CD8-positive, alpha-beta T cell (primary cell): ENCODE measurements at places on chromosomes 7 and 10.

DNA sequence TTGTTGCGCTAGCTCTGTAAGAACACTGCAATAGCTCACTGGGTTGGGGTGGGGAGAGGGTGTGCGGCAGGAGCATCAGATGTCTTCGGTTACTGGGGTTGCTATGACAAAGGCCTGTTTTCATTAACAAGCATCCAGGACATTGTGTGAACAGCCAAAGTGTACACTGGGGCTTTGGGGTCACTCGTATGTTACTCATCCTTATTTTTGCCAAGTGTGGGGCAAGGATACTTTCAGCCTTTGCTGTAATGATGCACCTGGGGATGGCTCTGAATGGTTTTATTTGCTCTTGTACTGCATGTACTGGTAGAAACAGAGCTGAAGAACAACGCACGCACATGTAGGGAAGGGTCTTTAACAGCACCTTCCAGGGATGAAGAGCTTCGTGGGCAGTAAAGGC is 73.0 kb upstream of the AFAP1L2 start:
- no peak for DNase-seq

GRCh38 chr10:112382515-112383235 is 8.8 kb downstream of the ACSL5 start:
- no peak for DNase-seq

- DNase-seq = no peak
These were observed 254.6 kb downstream of the CAMK1D start for GRCh38 chr10:12603766-12604470.

GRCh38 chr7:34330308-34330707 is 327.7 kb upstream of the NPSR1 start:
- DNase-seq = no peak

DNA sequence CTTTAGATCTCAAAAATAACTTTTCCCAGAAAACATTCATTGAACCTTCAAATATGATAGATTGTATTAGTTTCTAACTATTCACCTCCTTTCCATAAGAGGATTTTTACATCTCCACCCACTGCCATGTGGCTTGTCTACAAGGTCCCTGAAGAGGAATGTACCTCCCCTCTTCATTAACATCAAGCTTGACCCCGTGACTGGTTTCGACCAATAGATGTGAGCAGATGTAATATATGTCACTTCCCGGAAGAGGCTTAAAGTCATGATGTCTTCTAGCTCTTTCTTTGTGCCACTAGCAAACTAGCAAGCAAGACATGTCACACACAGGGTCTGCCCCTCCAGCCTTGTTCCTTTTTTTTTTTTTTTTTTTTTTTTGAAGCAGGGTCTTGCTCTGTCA is 6.9 kb downstream of the BAZ1B start:
- DNase-seq = no peak

DNA sequence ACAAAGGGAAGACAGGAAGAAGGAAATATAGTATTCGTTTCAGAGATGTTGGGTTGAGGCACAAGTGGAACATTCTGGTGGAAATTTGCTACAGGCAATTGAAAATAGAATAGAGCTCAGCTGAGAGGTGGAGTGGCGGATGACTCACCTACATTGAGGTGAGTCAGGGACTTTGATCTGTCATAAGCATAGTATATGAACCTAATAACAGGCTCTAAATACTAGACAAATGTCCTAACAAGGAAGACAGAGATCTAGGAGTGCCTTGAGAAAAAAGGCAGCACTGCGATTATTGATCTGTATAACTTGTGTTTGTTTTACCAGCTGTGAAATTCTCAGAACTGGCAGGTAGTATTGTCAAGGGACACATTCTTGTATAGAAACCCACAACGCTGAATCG is 907 bp upstream of the IFRD1 start:
- DNase-seq = peak; percentile 56

GRCh38 chr10:89163265-89163995 is 43.7 kb downstream of the CH25H start:
- peak; percentile 51 for DNase-seq

- no peak for DNase-seq
These were observed 575.2 kb downstream of the KCNMA1 start for GRCh38 chr10:77062381-77062780.

DNA sequence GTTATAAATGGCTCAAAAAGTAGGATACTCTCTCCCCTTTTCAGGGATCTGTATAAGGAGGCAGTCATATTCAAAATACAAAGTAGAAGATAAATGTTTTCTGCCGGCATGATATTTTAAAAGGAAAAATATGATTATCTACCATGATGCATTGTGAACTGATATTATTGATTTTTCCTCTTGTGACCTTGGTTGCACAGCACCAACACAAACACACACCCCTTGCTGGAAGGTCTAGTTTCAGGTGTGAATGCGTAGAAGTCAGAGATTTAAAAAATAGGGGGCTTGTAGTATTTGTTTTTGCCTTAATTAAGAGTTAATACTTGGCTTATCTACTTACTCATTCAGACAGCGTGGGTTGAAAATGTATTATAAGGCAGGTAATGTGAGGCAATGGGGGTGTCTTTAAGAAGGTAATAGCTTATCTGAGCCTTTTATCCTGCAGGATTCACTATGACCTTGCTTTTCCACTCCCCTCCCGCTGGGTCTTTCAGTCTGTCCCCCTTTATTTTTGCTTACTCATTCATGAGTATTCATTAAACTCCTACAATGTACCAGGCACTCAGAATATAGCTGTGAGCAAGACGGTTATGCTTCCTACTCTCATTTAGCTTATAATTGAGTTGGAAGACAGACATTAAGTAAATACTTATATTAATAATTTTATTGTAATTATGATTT is 390.6 kb downstream of the SDK1 start:
- DNase-seq = no peak

DNA sequence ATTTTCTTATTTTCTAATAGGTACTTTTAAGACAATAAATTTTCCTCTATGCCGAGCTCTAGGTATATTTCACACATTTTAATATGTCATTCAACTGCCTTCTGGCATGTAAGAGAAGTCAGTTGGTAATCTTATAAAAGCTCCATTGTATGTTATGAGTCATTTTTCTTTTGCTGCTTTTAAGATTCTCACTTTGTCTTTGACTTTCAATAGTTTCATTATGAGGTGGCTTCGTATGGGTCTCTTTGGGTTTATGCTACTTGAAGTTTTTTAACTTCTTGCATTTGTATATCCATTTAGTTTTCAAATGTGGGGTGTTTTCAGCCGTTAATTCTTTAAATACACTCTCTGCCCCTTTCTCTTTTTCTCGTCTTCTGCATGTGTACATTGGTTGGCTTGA is 80.5 kb downstream of the ABCA13 start:
- DNase-seq = no peak

DNA sequence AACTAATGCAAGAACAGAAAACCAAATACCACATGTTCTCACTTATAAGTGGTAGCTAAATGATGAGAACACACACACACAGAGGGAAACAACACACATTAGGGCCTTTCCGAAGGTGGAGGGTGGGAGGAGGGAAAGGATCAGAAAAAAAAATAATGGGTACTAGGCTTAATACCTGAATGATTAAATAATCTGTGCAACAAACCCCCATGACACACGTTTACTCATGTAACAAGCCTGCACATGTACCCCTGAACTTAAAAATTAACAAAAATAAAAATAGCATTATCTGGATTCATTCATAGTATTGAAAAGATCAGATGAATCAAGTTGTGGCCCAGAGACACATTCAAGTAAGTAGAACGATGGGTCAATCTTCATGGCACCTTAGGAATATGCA is 159.5 kb upstream of the POT1 start:
- DNase-seq = no peak

- DNase-seq = no peak
These were observed 2.6 kb downstream of the MEST start for GRCh38 chr7:130494431-130494858.

DNA sequence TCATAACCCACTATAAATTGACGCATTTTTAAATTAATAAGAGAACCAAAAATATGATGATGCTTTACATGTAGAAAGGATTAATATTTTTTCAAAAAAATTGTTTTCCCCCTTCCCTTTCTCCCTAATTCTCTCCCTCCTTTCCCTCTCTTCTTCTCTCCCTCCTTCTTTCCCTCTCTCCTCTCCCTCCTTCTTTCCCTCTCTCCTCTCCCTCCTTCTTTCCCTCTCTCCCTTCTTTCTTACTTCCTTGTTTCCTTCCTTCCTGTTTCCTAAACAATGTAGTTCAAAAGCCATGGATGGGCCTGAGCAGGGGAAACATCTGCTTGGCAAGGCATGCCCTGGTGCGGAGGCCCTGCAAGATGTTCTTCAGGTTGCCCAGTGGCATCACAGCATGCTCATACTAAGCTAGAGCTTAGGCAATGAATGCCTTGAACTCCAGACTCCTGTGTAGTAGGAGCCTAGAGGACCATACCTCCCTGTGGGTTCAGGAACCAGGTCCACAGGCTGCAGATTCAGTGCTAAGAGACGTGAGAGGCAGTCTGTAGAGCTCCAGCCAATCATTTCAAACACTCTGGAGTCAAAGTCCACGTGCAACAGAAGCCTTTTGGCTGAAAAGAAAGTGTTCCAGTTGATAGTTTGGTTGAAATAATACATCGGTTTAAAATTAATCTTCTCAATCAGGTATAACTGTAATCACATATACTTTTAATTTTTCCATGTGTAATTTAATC is 20.1 kb upstream of the MRPS17 start:
- no peak for DNase-seq

GRCh38 chr10:103775776-103776175 is 79.6 kb downstream of the SH3PXD2A start:
- no peak for DNase-seq

- no peak for DNase-seq
These were observed 33.1 kb upstream of the EPC1 start for GRCh38 chr10:32379950-32380551.

- peak; percentile 67 for DNase-seq
These were observed 941 bp upstream of the LUC7L2 start for GRCh38 chr7:139358541-139359365.

GRCh38 chr7:159144758-159145489 is at the start of gene VIPR2:
Gene VIPR2, minus strand, starts transcription at chr7:159144867. Its CDS starts 96 bp downstream, at chr7:159144771.
- no peak for DNase-seq

DNA sequence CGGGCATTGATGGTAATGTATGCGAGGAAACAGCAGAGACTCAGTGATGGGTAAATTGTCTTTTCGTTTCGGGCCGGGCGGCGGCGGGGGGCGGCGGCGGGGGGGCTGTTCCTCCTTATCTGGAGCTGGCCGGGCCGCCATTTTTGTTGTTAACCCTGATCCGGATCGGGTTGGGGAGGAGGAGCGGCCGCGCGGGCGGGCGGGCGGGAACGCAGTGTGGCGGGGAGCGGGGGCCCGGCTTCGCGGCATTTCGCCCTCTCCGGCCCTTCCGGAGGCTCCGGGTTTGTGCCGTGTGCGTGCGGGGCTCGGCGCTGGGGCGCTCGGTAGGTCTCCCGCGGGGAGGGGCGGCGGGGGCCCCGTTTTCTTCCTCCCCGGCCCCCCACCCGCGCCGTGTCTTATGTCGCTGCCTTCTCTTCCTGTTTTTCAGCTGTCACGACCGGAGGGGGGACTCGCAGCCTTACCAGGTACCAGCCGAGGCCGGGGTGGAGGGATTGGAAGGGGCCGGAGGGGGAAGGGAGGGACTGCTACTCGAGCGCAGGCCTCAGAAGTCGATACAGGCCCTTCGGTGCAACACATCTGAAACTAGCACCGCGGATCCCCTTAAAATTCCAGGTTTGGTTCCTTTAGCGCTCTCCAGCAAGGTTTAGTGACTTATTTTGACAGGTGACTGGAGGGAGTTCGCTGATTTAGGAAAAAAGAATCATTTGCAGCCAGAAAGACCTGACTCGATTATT is 820 bp downstream of the WAC start:
- peak; percentile 63 for DNase-seq

DNA sequence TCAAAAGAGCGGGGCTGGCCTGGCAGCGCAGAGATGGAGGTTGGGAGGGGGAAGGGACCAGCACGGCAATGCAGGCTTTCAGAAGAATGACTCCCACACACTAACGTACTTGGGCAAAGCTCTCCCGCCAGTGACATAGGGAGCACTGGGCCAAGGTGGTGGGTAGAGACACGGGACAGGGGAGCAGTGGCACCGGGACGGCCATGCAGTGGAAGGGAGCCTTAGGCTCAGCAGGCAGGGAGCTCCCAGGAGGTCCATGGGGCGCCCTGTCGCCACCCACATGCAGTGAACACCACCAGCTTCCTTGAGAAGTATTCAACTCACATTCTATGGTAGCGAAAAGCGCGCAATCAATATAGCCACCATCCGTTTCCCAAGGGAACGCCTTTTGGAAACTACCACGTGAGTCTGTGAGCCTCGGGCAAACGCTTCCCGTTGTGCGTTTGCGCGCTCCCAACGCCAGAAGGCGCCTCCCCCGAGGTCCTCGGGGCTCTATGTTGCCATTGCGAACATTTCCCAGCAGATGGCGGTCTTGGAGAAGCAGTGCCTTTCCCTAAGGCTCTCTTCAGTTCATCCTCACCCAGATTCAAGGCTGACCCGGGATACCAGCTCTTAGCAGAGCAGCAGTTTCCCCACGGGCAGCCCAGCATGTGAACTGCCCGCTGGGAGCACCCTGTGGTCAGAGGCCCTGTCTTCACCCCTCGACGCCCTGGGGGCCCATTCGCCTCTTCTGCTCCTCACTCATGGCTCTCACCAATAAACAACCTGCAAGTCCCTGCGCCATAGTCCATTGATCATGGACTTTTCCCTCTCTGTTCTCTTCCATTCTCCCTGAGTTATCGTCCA is 16.4 kb upstream of the OPALIN start:
- DNase-seq = peak; percentile 65

DNA sequence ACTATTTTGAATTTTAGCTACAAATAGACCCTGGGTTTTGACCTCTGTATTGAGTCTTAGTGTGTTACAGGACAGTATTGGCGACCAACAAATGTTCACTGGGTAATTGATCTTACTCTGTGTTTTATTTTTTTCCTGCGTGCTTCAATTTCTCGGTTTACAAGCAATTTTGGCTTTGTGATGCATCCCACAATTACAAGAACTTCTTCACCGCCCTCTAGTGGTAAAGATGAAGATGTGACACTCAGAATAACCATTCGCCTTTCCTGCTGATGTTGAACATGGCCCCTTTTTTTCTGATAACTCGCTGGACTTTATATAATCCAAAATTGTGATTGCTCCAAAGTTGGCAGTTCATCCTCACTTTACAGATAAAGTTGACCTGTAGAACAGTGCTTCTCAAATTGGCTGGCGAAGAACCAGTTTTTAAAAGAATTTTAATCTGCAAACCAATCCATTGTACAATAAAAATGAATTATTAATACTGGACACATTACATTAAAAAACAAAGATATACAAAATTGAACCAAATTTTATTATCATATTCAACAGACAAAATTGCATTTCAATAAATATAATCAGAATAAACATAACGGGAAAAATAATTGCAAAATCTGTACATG is 20.2 kb upstream of the SMC3 start:
- DNase-seq = peak; percentile 66

DNA sequence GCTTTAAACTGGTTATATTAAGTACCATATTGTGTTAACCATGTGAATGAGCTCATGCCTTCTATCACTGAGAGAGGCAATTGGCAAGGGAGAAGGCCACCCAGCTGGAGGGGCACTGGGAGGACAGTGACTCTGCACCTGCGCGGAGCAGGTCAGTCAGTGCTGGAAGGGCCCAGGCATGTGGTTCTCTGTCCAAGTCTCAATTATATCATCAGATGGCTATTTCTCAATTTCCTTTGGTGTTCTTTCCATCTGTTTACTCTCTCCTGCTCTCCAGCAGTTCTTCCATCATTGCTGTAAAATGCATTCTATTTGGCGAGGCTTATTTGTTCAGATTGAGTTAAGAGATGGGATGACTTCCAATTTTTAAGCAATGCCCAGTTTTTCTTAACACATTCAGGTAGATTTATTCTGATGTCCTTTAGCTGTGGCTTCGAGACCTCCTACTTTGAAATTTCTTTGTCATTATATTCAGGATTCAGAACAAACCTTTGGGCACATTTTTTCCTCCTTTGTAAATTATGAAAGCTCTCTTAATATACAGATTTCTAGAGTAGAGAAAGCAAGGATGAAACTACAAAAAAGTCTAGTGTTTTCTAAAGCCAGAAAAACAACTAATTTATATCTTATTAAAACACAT is 159.3 kb downstream of the BMPER start:
- DNase-seq = no peak
